ENCODE measurements at places on chromosomes 16 and 17. TPM values are rescaled to one million over a fixed set of nuclear protein-coding genes. Genes with fewer than 3 reads are reported as not detected.

GAN gene
- total RNA-seq = 19.9 TPM

PTGES3L gene
- 0.28 TPM for total RNA-seq

CRAMP1 gene
- 9.6 TPM for total RNA-seq

NT5M gene
- 0.64 TPM for total RNA-seq

ABCA3 gene
- total RNA-seq = 1.2 TPM

BCAR1 gene
- 33.0 TPM for total RNA-seq

CCL17 gene
- total RNA-seq = 1.6 TPM

VMO1 gene
- 2.3 TPM for total RNA-seq

CDK5R1 gene
- total RNA-seq = 12.6 TPM

DNAH3 gene
- total RNA-seq = 0.60 TPM

OR1A2 gene
- total RNA-seq = not detected

TBC1D3I gene
- total RNA-seq = 0.68 TPM

TRPV3 gene
- 1.3 TPM for total RNA-seq
